Left colon (tissue), 2 donors: ENCODE measurements at places on chromosomes 2 and 18. TPM values are rescaled to one million over a fixed set of nuclear protein-coding genes. Genes with fewer than 3 reads are reported as not detected.

- DNase-seq = no peak
Observed at GRCh38 chr2:190441564-190441963, 33.4 kb downstream of the MFSD6 start.

GRCh38 chr2:226578373-226578772 lies 221.2 kb downstream of the IRS1 start:
- DNase-seq = no peak

GRCh38 chr2:64137567-64137966 lies 6.7 kb downstream of the PELI1 start:
- no peak for DNase-seq

The BOLL gene
- total RNA-seq = not detected

DNA sequence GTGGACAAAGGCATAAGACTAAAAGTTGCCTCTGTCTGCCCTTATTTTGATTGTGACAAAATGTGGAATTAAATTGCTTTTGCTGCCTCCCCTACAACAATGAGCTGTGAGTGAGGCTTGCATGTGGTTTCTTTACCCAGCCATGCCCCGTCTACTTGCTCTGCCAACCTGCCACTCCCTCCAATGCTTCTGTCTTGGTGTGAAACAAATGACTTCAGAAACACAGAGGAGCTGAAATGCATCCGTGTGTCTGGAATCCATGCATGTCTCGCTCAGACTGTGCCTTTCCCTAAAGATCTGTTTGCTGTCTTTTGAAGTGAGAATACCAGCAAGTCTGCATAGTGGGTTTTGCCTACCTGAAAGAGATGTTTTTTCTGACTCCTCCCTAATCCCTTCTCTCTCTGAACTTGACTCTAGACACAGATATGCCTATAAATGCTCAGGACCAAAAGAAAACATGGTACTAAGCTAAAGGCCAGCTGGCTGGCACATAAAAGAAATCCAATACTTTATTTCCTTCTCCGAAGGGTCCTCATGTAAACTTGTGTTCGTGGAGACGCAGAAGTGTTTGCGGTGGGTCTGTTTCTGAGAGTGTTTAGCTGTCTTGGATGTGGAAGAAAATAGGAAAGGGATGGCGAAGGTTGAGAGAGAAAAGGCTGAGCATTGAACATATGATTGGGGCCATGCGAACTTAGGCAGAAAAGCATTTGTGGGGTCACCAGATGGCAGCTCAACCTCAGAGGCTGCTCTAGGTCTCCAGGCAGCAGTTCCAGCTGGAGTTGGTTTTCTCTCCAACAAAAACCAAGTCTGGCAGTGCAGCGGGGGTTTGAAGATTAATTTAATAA lies 120.5 kb downstream of the CCBE1 start:
- DNase-seq = no peak

DNA sequence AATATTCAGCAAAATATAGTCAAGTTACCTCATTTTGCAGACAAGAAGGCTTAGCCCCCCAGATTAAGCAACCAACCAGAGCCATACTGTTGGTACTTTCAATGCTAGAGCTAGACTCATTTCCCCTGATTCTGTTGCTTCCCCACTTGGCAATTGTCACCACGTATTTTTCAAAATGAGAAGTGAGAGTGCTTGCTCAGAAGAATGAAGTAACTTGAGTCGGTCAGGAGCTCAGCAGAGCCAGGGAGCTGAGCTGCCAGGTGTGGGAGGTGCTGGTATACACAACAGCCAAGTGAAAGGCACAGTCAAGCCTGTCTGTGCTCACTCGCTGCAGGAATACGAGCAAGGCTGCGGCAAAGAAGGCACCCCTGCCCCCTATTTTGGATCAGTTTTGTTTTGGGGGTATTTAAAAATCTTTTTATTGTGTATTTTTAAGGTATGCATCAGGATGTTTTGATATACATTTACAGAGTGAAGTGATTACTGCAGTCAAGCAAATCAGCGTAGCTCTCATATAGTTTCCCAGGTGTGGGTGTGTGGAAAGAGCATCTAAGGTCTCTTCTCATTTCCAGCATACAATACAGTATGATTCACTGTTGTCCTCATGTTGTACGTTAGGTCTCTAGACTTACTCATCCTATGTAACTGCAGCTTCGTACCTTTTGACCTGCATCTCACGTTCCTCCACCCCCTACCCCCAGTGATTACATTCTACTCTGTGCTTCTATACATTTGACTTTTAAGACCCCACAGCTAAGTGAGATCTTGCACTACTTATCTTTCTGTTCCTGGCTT lies 62.4 kb downstream of the MRPS9 start:
- no peak for DNase-seq

- DNase-seq = no peak
Observed at GRCh38 chr2:47196046-47196445, 40.9 kb upstream of the STPG4 start.

The SLC5A7 gene
- not detected for total RNA-seq

DNA sequence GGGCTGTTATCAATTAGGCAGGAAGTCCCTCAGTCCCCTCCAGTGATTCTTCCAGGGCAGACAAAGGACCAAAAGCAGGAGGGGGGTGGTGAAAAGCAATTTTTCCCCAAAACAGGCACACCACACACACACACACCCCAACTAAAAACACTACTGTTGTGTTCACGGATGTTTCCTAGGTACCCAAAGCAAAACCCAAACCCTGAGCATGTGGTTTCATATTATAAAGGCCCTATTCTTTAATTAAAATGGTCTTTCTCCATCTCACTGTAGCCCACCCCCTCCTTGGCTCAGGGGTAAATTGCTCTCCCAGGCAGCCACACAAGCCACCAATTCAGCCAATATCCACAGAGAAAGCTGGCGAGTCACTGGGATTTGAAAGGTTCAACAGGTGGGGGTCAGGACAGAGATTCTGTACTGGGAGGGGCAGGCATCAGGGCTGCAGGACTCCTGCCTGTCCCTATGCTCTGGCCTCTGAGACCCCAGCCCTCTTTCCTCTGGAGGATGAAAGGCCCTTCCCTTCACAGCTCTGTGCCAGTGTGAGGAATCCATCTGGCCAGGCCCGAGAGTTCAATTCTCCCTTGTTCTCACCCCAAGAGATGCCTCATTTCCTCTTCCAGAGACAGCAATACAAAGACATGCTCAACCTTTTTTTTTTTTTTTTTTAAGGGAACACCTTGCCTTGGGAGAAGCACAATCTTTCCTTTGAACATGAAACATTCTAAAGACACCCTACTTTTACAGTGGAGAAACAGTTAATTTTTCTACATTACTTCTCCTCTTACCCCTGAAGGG lies 43.6 kb downstream of the SPRED2 start:
- no peak for DNase-seq

DNA sequence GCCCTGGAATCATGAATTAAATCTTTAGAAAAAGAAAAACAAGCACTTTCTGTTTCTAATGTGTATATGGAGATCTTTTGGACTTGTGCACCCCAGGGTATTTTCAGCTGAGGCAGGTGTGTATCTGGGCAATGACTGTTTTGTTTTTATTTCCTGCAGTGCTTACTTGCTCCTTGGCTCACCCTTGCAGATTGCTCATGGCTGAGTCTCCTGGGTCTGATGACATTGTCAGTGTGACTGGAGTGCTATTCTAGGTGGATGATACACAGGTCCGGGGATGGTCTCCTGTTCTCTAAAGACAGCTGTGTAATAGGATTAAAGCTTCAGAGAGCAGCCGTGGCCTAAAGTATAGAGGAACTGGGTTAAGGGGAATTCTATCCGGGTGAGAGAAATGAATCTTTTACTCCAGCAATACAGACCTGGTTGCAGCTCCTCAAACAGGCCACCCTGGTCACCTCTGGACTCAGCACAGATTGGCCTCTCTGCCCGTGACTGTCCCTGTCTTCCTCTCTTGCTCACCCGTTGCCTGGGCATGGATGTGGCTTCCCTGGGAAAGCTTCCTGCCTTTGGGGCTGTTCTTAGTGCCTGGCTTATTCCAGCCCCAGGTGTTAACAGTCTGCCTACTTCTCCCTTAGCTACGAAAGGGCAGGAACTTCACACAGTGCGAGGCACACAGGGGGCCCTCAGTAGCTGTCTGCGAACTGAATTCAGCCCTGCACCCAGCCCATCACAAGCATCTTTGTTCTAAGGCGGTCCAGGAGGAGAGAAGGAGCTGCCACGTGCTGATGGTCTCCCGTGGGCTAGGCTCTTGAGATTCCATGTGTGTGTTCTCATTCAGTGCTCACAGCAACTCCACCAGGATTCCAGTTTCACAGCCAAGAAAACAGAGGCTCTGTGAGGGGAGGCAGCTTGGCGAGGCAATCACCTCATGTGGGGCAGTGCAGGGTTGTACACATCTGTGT lies 84.3 kb downstream of the ACOXL start:
- DNase-seq = no peak

DNA sequence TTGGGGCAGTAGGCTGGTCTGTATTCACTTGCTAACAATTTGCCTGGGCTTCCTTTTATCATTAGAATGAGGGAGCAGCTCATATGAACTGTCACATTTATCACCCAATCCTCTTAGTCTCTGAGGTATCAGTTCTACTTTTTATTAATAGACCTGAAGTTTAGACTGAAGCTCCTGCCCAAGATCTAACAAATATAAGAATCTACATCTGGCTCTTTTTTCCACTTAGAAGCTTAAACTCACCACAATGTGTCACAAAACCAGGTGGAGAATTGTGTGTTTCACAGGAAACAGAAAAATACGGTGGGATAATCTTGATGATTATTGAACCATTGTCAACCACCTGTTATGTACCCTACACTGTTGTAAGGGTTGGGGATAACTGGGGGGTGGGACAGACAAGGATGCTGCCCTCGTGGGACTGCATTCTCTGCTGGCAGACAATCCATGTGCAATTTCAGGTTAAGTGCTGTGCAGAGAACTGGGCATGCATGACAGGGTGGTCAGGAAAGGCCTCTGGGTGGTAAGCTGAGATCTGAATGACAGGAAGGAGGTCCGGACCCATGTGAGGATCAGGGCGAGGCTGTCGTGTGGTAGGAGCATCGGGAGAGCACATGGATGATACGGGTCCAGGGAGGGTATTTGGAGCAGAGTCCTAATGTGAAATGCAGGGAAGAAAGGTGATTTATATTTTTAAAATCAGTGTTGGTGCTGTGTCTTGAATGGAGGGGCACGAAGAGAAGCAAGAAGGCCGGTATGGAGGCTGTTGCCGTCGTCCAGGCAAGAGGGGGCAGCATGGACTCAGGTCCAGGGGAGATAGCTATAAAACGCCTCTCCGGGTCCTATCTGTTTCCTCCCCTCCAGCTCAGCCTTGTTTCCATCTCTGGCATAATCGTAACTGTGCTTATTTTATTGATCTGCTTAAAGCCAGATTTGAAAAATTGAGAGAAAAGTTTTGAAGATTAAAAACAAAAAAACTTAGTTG lies 17.6 kb downstream of the MYL12B start:
- no peak for DNase-seq

- DNase-seq = no peak
Observed at GRCh38 chr2:64234785-64235184, 90.6 kb upstream of the PELI1 start.

The SESTD1 gene
- total RNA-seq = 35.9 TPM

The IL36RN gene
- total RNA-seq = not detected
